ENCODE measurements at places on chromosomes 6 and 20.

- no peak for DNase-seq
These were observed 76.7 kb downstream of the UBE3D start for GRCh38 chr6:82988930-82989351.

GRCh38 chr6:8175046-8175777 is 72.9 kb upstream of the EEF1E1 start:
- no peak for DNase-seq

DNA sequence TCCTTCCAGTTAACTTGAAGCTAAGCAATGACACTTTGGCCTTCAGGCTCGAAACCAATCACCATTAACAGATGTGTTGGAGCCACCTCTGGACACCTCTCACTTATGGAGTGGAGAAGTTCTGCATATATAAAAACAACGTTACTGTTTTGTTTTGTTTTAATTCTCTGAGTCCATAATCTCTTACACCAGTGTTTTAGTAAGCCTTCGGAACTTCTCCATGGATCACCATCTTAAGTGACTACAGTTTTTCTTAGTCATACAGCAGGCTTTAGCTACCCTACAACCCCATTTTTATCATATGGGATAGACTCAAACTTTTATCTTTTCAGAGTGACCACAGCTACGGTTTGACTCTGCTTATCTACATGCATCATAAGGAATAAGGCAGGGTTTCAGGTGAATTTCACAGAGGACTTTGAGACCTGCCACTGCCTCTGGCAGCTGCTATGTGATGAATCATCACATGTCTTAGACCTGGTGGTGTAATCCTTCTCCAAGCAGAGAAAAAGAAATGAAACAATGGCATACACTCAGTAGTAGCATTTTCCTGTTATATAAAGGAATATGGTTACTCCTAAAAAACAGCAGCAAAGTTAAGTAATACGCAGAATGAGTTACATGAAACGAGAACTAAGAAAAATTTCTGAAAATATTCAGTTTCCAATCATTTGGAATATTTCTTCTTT is 5.5 kb upstream of the HDDC2 start:
- DNase-seq, result no peak

GRCh38 chr6:170038708-170039107 is 252.2 kb downstream of the DLL1 start:
- DNase-seq, result no peak

DNA sequence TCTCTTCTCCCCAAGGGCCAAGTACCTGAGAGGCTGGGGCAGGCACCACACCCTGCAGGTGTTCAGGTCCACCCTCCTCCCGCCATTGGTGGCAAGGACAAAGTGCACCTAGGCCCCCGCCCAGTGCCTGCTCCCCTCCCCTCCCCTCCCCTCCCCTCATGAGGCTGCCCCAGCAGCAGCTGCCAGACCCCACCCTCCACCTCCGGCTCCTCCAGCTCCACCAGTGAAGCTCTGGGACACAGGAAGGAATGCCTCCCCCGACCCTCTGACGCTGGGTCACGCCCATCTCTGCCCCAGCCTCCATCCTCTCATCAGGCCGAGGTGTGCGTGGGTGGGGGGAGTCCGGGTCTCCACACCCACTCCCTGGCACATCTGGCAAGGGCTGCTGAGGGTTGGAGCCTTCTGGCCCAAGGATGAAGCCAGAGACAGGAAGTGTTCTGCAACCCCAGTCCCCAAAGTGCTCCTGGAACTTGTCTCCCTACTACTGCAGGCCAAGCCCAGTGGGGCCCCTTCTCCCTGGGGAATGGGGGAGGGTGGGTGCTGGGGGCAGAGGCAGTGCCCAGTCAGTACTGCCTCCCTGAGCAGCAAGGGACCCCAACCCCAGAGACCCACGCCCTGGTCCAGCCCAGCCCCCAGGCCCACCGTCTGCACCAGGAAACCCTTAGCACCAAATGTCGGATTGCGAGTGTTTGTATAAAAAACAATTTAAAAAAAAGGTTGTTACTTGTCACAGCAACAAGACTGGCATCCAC is 1.6 kb upstream of the UCKL1 start:
- DNase-seq, result no peak
